ENCODE measurements at places on chromosomes 6 and 20.

DNA sequence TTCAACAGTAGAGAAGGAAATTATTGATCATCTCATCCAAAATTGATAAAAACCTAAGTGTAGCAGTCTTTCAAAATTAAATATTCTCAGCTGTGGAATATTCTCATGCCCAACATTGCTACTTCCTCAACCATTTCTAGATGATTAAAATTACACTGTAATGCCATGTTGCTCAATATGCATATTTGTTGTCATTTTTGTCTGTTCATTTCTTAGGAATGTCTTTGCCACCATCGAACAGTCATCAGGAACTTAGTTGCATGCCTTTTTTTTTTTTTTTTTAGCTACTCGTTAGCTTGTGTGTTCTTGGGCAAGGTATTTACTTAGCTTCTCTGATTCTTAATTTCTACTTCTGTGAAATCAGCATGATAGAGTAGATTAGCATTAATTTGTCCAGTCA, 188.6 kb downstream of the DTNBP1 start:
- DNase-seq = no peak

GRCh38 chr6:86934365-86934764, 3.0 kb upstream of the HTR1E start:
- no peak for DNase-seq

- DNase-seq = no peak
These were observed 100.2 kb downstream of the PREP start for GRCh38 chr6:105302617-105303128.

- no peak for DNase-seq
These were observed 251.1 kb downstream of the HAO1 start for GRCh38 chr20:7689151-7689550.

DNA sequence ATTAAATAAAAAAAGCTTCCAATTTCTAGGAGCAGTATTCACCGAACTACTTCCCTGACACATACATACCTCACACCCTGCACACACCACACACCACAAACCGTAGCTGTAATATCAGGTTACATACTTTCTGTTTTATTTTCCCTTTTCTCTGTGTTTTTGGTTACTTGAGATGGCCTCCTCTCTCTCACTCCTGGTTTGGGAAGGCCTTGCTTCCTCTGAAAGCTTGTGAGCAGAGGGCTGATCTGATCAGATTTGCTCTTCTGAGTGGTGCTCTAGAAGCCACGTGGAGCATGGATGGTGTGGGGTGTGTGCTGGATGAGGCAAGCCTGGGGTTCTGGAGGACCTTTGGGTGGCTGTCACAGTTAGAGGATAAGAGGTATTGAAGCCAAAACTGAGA, 20.9 kb downstream of the UTRN start:
- DNase-seq = no peak

- DNase-seq = no peak
These were observed 58.8 kb downstream of the FKBP5 start for GRCh38 chr6:35629876-35630378.

DNA sequence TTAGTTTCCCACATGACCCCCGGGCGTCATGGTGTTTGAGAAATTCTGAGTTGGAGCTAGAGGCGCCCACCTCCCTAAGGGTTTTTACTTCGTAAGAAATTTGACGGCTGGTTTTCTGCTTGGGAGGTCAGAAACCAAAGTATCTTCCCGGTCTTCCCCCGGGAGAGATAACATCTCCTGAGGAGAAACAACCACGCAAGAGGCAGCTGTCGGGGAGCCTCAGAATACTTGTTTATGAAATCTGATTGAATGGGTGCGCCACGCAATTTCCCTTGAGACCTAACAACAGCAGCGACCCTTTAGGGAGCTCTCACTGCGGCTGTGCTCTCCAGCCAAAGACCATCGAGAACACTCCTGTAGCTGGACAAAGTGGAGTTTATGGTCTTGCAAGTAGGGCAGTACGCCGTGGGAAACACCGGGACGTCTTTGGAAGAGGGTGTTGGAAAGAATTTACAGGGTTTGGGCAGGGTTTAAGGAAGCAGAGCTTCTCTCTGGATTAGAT, 608 bp upstream of the EIF2S2 start:
- peak; percentile 13 for DNase-seq

GRCh38 chr6:82989736-82990290, 75.8 kb downstream of the UBE3D start:
- no peak for DNase-seq

- no peak for DNase-seq
These were observed 31.8 kb downstream of the GLP1R start for GRCh38 chr6:39080246-39080875.

DNA sequence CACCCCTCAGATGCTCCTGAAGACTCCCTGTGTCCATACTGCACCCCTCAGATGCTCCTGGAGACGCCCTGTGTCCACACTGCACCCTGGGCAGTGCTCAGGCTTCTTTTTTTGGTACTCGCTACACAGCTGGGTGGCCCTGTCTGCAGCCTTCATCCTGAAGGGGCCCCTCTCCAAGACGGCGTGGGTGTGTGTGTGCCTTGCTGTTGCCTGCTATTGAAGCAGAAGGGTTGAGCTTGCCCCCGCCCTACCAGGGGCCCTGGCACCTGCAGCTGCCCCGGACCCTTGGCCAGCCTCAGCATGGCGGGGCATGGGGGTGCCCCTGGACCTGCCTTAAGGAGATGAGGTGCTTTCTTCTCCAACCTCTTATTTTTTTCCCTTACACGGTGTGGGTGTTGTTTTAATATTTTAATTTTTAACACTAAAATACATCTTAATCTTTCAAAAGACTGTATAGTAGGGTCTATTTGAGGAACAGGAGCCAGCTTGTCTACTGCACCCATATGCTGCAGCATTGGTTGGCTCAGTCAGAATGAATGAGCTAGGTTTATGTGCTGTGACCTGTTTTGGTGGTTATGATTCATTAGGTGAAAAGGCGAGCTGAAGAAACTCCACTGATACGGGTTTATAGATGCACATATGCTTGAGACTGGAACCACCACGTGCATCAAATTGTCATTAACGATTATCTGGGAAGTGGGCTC, 135.9 kb downstream of the AGPAT4 start:
- no peak for DNase-seq

DNA sequence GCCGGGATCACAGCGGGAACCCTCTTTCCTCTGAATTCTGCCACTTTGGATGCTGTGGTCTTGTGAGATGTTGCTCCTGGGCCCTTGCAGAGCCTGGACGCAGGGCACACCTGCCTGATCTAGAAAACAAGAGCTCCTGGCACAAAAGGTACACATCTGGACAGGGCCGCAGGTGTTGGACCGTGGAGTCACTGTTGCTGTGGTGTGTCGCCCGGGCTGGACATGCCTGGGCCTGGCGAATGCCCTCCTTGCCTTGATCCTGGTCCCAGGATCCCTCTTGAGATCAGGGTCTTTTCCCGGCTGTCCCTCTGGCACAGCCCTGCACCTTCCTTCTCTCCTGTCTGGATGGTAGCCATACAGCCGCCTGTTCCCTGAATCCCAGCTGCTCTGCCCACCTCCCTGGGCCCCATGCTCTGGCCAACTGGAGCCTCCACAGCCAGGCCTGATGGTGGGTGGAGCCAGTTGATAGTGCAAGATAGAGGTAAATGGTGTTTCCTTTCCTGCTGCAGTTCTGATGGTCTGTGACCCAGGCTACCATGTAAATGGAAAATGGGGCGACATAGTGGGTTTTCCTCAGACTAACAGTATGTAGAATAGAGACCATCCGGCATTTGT, 5.0 kb downstream of the FOXP4 start:
- DNase-seq = no peak

GRCh38 chr6:83514866-83515466, 2.6 kb downstream of the PRSS35 start:
- DNase-seq = no peak

- DNase-seq = no peak
These were observed 79.2 kb upstream of the PLN start for GRCh38 chr6:118468682-118469465.

DNA sequence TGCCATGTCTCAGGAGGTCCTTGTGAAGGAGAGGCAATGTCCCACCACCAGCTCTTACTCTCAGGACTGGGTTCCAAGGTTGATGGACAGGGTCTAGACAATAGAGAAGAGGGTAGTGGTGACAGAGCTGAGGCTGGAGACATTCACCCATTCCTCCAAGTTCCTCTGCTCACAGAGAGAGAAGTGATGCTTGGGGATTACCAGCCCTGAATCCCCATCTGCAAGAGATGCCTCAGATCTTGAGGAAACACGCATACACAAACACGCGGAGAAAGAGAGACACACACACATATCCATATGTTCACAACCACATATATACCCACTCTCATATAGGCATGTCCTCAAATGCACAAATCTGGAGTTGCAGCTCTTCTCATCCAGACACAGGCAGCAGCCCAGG, 15.2 kb upstream of the CD83 start:
- no peak for DNase-seq

DNA sequence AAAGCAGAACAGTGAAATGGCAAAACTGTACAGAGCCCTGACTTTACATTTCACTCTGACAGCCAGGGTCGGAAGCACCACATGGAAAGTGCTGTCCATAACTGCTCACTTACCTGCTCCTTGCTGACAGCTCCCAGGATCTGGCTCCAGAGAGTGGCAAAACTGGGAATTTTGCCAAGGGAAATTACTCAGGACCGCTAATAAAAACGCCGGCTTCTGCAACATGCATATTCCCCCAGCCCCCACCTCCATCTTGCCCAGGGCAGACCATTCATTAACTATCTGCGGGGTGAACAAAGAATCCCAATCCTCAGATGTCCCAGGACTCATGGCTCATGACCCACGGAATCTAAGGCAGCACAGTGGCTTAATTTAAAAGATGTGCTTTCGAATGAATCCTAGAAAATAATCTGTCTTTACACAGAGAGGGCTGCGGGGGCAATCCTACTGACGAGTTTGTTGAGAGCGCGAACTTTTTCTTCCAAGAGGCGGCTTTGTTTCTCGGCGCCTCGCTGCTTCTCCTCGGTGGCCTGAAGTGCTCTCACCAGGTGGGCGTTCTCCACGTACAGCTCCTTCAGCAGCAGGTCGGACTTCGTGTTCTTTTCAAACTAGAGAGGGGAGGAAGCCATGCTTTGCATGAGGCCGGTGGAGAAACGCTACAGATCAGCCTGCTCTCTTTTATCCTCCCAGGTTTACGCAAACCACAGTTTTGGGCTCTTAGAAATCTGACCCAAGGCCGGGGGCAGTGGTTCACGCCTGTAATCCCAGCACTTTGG, 45.8 kb downstream of the GINS1 start:
- DNase-seq = no peak

GRCh38 chr6:135145063-135145800, 35.9 kb upstream of the MYB start:
- no peak for DNase-seq

DNA sequence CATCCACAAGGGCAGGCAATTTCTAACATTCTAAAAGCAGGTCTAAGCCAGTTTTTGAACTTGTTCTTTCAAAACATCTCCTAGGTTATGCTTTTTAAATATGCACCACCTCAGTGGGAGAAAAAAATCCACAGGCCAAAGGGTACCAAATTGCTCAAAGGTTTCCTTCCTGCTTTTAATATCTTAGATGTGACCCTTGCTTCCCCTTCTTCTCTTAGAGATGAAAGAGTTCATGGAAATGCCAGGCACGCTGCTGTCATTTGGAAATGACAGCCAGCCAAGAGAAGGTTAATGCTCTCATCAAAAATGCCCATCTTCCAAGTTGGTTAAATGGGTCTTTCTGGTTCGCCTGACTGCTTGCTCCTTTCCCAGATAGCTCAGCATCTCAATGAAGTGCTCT, 497.1 kb downstream of the CD83 start:
- DNase-seq = no peak

- DNase-seq = no peak
These were observed 4.9 kb upstream of the PACSIN1 start for GRCh38 chr6:34460796-34461507.

DNA sequence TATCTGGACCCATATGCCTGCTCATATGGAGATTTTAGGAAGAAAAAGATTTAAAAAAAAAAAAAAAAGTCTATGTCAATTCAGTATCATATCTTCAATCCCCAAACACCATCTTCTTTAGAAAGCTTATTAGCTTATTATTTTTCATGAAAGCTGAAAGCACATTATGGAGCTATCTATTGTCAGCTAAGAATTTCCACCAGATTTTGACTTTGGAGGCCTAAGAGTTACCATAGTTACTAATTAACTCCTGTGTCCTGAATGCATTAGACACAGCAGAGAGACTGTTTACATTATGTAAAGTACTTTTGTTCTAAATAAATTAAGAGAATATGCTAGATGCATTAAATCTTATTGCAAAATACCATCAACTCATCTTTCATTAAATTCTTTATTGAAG, 255.5 kb upstream of the NRSN1 start:
- DNase-seq = no peak

DNA sequence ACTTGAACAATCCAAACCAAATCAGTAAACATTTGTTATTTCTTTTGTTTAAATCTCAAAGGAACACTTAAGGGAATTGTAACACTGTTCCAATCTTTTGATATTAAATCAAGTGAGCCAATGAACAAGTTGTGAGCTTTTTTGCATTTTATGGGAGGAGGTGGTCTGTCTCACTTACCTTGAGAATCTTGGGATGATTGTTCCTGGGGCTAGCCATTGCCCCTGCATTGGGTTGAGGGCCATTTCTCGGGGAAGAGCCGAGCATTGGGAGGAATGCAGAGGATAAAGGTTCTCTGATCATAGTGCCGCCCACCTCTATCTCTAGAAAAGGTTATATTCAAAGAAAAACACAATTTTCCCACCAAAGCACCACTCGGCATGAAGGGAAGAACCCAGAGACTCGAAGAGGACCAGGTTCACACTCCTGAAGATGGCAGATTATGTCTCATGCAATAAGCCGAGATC, 13.8 kb upstream of the TFB1M start:
- no peak for DNase-seq

- no peak for DNase-seq
These were observed 8.2 kb downstream of the DIDO1 start for GRCh38 chr20:62918147-62918546.

DNA sequence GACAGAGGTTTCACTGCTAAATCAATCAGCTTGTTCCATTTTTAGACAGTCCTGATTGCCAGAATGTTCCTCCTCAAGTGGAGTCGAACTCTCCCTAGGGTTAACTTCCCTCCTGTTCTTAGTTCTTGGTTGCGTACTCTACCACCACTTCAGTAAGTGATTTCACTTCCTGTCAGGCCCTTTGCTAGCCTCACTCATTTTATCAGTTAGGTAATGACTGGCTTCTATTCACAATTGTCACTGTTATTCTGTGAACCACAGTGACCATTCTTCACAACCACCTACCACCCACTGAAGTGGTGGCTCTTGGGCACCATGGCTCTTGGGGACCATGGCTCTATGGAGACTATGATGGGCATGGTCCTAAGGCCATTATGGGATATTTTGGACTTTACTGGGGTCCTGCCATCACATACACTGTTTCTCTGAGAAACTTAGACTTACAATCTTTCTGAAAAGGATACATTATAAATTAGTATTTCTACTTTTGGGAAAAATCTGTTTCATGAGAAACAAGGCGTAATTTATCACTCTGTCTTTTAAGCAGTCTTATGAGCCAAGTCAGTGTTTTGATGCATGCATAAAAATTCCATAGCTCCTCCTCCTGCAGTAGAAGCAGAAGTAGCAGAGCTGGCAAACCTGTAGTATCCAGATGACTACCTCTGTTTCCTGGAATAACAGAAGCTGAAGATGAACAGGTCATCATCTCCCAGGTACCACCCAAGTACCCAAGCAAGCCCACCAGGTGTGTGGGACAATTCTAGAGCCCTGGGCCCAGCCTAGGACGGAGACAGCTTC, 66.3 kb downstream of the ATXN1 start:
- no peak for DNase-seq

Measured in activated CD4-positive, alpha-beta T cell treated with anti-CD3 and anti-CD28 coated beads, Interleukin-2, amount 50 U/mL, for 1 hour (primary cell).